Muscle of back (tissue), 13 donors: ENCODE measurements at places on chromosomes 4 and X.

- no peak for DNase-seq
Measured at GRCh38 chr4:54645830-54646229, 11.9 kb upstream of the KIT start.

- no peak for DNase-seq
Measured at GRCh38 chr4:37799941-37800554, 26.4 kb upstream of the PGM2 start.

GRCh38 chrX:122941806-122942205 is 242.3 kb upstream of the GRIA3 start:
- no peak for DNase-seq

DNA sequence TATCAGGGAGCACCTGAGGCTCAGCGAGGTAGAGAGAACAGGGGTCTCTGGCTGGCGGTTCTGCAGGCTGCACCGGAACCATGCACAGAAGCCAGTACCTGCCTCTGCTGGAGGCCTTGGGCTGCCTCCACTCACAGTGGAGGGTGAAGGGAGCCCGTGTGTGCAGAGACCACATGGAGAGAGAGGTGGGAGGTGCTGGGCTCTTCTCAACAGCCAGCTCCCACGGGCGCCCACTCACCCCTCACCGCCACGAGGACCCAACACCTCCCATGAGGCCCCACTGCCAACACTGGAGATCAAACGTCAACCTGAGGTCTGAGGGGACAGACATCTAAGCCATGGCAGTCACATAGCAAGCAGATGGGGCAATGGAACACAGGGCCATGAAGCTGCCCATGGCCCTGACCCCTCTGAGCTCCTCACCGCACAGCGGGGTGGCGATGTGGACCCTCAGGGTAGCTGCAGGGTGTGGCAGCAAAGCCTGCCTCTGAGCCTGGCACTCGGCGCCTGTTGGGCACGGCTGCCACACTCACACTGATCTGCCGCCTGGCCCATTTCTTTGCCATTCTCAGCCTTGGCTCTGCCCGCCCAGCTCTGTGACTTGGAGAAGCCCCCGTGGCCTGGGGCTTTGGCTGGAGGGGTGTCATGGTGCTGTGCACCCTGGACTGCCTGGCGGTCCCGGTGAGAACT is 44.8 kb downstream of the ADRA2C start:
- no peak for DNase-seq

DNA sequence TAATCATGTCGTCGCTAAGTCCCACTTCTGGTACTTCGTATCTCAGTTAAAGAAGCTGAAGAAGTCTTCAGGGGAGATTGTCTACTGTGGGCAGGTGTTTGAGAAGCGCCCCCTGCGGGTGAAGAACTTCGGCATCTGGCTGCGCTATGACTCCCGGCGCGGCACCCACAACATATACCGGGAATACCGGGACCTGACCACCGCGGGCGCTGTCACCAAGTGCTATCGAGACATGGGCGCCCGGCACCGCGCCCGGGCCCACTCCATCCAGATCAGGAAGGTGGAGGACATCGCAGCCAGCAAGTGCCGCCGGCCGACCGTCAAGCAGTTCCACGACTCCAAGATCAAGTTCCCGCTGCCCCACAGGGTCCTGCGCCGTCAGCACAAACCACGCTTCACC is 11.3 kb downstream of the PNCK start:
- DNase-seq, result no peak

DNA sequence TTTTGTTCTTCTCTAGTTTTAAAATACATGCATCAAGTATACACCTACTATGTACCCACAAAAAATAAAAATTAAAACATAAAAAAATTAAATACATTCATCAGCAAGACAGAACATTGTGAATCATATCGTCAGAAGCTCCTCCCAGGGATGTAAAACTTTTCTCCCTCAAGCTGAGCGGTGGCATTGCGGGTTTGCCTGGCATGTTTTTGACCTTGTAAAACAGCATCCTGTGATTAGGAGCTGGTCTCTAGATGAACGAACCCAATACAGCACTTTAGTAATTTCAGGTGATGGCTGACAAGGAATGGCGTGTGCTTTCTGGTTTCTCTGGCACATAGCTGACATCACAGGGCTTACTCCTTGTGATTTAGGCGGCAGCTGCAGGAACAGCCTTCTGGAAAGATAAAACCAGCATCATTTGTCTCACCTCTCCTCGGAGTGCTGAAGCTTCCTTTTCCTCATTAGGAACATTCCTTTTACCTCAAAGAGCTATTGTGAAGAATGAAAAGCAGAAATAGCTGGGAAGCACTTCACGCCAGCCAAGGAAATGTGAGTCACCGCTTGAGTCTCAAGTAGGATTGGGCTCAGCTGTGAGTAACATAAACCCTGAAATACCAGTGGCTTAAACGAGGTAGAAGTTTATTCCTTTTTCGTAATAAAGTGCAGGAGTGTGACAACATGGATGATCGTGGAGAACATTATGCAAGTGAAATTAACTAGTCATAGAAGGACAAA is 44.3 kb downstream of the NYX start:
- DNase-seq, result peak; percentile 19
